GM13976 (cell line): ENCODE measurements at places on chromosomes 3 and 15.

- DNase-seq: no peak
Observed at GRCh38 chr15:39663704-39664250, 82.9 kb downstream of the THBS1 start.

DNA sequence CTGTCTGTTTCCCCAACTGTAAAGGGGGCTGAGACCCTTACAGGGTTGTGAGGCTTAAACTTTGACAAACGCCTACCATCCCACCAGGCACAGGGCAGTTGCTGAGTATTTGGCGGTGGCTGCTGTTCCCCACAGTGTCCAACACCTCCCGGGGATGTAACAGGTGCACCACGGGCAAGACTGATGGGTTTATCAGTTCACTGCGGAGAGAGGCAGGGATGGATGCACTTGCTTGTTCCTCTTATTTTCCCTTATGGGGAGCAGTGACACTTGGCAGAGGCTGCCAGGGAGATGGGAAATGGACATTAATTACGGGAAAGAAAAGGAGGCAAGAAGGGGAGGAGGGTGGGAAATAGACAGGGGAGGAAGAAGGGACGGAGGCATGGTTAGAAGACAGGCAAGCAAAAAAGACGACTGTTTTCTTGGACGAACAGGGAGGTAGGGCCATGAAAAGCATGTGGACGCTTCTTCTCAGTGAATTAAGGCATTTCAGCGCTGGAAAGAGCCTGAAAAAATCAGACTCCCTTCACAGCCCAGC, 16.6 kb upstream of the ADIPOQ start:
- no peak for DNase-seq

GRCh38 chr3:182717216-182717615, 76.1 kb upstream of the ATP11B start:
- DNase-seq: peak; percentile 50

DNA sequence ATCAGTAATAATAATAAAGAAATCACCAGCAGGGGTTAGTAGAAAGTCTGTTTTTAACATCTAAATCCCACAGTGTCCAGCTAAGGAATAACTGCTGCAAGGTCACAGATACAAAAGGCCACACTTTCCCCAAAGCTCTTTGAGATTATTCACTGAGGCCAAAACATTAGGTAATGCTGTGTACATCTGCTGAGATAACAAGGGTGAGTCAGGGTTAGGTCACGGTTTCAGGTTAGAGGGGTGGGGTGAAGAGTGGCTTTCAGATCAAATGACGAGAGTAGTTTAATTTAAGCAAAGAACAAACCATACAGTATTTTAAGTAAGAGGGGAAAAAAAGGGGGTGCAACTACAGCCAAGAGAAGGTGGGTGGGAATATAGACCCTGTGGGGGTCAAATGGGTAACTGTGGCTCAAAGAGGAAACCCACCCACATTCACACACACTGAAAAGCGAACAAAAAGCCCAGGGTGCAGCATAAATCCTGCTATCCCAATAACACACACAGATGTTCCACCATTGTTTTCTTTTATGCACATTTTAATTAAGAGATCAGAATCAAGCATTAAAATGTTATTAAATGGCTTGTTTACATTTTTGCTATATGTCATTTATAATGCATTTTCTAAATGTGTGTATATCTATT, 412.9 kb downstream of the TIGIT start:
- peak; percentile 37 for DNase-seq

DNA sequence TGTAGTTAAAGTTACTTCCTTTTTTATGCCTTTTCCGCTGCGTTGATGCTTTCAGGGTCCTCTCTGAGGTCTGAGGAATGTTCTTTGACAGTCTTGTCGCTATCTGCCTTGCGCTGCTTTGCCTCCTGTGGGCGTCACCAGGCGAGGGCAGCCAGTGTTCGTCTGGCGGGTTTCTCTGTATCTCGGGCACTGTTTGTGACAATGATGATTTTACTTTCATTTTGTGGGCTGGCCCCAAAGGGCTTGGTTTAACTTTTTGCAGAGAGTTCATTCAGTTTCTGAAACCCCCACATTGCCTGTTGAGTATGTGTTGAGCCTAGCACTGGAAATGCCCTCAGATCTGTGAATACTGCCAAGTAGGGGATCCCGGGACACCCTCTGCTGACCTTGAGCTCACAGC, 24.6 kb upstream of the SACM1L start:
- DNase-seq: peak; percentile 77

DNA sequence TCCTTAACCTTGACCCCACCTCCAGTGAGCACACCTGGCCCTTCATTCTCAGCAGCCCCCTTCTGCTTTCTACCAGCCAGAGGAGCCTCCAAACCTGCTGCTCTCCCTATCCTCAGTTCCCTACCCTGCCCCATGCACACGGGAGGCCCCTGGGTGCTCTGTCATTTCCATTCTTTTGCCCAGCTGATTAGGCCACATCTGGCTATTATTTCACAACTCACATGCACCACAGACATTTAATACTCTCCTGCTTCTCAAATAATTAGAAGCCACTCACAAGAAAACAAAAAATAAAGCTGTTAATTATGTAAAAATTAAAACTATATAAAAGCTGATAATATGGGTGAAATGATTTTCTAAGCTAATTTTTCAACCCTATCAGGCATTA, 50.7 kb downstream of the MYLK start:
- DNase-seq: no peak
